Central memory CD4-positive, alpha-beta T cell (primary cell): ENCODE measurements at places on chromosomes 2 and 18.

DNA sequence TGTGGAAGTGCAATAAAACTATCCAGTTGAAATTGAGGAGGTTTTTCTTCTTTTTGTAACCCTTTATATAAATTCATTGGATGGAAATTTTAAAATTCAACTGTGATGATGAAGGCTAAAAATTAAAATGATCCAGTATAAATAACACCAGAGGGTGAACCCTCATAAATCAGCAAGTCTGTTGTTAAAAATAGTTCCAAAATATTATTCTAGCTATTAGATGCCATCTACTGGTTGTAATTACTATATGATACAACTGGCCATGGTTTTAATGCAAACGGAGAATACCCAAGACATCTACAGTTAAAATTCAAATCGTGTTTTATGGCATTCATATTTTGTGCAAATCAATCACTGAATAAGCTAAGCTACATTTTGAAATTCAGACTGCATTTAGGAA, 53.8 kb downstream of the TMEM200C start:
- DNase-seq: no peak

DNA sequence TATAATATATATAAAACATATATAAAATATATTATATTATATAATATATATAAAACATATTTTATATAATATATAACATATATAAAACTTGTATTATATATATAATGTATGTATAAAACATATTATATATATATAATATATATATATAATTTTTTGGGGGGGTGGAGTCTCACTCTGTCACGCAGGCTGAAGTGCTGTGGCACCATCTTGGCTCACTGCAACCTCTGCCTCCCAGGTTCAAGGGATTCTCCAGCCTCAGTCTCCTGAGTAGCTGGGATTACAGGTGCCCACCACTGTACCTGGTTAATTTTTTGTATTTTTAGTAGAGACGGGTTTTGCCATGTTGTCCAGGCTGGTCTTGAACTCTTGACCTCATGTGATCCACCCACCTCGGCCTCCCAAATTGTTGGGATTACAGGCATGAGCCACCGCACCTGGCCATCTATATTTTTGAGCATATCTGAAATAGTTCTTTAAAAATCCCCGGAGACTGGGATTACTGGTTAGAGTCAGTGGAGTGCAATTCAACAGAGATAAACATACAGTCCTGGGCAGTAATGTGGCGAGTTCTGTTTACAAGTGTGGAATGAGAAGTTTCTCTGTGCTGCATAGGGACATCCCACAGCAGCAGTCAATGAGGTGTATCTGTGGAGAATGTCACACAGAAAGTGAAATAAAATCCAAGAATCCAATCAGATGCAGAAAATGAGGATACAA, 208.4 kb downstream of the MYCN start:
- no peak for DNase-seq

DNA sequence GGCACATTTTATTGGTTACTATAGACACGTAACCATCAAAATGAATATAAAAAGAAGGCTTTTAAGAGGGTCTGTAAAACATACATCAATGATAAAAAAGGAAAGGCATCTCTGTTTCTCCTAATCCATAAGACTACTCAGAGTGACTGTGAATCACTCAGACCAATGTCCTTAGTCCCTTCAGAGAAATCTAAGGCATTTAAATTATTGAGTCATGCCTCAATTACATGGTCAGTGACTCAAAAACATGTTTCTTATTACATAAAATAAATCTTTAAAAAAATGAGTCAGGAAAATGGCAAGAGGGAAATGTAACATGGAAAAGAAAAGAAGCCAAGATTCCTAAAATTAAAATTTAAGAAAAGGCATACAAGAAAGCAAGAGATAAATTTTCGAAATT, 146.6 kb downstream of the ERBB4 start:
- DNase-seq: no peak

- no peak for DNase-seq
Measured at GRCh38 chr2:50535971-50536759, 495.8 kb downstream of the NRXN1 start.

GRCh38 chr18:72089432-72089831, 454.7 kb downstream of the CBLN2 start:
- DNase-seq: no peak

- DNase-seq: no peak
Measured at GRCh38 chr18:10454681-10455557, 484 bp downstream of the APCDD1 start.

GRCh38 chr2:233912691-233913423, 4.3 kb upstream of the TRPM8 start:
- no peak for DNase-seq

- DNase-seq: no peak
Measured at GRCh38 chr2:109243526-109244303, 114.7 kb downstream of the SH3RF3 start.

DNA sequence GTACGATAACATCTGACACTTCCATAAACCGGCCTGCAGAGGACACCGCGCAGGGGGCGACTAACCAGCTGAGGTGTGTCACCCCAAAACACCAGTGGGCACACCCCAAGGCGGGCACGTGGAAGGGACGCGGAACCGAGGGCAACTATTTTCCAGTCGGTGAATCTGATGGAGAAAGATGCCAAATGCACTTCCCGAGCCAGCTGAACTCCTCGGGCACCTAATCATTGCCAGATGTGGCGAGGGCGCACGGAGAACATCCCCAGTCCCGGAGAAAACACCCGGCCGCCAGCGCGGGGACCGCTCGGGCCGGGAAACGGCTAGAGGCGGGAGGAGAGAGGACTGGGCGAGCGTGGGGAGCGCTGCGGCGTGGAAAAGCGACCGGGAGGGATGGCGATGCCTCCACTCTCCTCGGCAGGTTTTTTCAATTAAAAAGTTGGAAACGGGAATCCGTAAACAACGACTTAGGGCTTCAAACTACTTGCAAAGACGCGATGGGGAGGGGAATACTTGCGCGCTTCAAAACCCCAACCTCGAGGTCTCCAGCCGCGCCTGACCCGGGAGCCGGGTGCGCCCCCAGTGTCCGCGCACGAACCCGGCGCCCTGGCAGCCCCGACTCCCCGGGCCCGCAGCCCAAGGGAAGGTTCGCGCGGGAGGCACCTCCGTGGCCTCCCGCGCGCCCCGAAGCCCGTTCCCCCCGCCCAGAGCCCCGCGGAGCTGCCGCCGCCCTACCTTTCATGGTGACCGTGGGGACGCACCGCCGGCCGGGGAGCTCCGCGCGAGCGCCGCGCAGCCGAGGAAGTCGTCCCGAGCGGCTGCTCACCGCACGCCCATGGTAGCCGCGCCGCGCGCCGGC, 497 bp downstream of the COLEC12 start:
- no peak for DNase-seq

- DNase-seq: no peak
Measured at GRCh38 chr2:138058427-138058826, 94.2 kb downstream of the HNMT start.
